ENCODE measurements at places on chromosomes 4 and X. TPM values are rescaled to one million over a fixed set of nuclear protein-coding genes. Genes with fewer than 3 reads are reported as not detected.

FAM13A gene
- polyA plus RNA-seq = 33.5 TPM

CLGN gene
- 2.2 TPM for polyA plus RNA-seq

F8A1 gene
- 9.6 TPM for polyA plus RNA-seq

CXorf51A gene
- polyA plus RNA-seq = not detected

CXCL11 gene
- polyA plus RNA-seq = not detected

TMA16 gene
- polyA plus RNA-seq = 21.9 TPM

FREM3 gene
- 0.49 TPM for polyA plus RNA-seq

All from hindlimb muscle (tissue), 1 donor.